Esophagus mucosa (tissue), 1 donor: ENCODE measurements at places on chromosomes 5 and 9. TPM values are rescaled to one million over a fixed set of nuclear protein-coding genes. Genes with fewer than 3 reads are reported as not detected.

GRCh38 chr5:157253547-157253946 is 12.4 kb upstream of the CYFIP2 start:
- ATAC-seq, result peak; percentile 83

DNA sequence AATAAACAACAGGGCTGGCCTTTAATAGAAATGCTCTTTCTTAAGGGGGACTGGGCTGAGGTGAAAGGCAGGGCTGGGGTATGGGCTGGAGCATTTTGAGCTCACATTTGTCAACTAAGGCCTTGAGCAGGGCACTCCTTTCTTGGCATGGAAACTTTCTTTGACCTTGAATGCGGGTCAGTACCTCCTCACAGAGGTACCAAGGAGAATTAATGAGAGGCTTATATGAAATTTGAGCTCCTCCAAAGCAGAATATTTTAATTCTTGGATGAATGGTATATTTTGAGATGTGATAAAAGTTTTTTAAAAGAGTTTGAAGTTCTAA is 3.1 kb downstream of the CYSTM1 start:
- ATAC-seq, result no peak

DNA sequence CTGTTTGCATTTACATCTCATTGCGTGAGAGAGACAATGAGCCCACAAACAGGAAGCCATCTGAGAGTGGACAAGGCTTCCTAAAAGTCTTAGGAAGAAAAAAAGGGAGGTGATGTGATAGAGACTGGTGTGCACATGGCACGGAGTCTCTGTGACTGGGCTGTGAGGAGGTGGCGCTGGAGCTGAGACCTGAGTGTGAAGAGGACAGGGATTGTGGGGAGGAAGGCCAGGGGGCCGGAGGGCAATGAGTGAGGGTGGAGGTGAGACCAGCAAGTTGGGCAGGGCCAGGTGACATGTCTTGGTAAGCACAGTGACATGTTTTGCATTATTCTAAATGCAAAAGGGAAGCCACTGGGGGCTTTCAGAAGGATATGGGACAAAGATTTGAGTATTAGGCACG is 45.0 kb downstream of the TSPAN17 start:
- peak; percentile 32 for ATAC-seq

DNA sequence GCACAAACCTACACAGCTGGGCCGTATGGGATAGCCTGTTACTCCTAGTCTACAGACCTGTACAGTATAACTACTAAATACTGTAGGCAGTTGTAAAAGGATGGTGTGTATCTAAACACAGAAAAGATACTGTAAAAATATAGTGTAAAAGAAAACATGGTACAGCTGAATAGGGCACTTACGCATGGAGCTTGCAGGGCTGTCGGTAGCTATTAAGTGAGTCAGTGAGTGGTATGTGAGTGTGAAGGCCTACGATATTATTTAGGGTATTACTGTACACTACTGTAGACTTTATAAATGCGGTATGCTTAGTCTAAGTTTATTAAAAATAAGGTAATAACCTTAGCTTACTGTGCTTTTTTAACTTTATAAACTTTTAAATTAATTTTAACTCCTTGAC is 1.2 kb downstream of the ZCCHC9 start:
- no peak for ATAC-seq

Gene CD72
- total RNA-seq, result 0.52 TPM

Gene CA9
- total RNA-seq, result 1.6 TPM

GRCh38 chr9:136456258-136456657 is 16.6 kb upstream of the INPP5E start:
- no peak for ATAC-seq

Gene OR1J2
- not detected for total RNA-seq

DNA sequence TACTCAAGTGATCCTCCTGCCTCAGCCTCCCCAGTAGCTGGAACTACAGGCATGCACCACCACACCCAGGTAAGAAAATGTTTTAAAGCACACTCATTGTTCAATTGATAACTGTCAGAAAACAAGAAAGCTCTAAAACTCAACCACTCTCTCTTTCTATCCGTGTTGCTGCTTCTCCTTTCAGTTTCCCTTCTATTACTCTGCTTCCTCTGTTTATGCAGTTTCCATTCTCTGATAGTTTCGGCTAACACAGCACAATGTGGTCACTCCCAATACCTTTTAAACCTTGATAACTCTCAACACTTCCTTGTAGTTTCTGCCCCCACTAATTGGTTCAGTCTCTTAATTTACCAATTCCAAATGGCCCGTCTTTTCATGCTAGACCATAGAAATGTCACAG is 59.2 kb upstream of the NR4A3 start:
- ATAC-seq, result no peak

Gene SLC6A3
- 0.16 TPM for total RNA-seq

DNA sequence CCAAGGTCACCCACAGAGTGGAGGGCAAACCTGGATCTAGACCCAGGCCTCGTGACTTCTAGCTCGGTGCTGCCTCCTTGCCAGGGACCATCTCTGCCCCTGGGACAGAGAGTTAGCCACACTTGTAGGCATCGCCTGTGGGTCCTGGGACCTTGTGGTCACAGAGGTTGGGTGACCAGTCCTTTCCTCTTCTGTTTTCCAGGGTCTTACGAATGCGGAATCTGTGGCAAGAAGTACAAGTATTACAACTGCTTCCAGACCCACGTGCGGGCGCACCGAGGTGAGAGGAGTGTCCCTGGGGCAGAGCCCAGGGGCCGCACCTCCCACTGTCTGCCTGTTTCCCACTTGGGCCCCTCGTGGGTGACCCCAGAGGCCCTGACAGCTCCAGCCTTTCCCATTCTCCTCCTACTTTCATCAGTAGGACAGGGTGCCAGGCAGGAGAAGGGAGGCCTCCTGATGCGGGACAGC is 76.3 kb downstream of the AMBP start:
- ATAC-seq, result no peak

GRCh38 chr9:7980041-7980440 is 180.5 kb upstream of the DMAC1 start:
- no peak for ATAC-seq

DNA sequence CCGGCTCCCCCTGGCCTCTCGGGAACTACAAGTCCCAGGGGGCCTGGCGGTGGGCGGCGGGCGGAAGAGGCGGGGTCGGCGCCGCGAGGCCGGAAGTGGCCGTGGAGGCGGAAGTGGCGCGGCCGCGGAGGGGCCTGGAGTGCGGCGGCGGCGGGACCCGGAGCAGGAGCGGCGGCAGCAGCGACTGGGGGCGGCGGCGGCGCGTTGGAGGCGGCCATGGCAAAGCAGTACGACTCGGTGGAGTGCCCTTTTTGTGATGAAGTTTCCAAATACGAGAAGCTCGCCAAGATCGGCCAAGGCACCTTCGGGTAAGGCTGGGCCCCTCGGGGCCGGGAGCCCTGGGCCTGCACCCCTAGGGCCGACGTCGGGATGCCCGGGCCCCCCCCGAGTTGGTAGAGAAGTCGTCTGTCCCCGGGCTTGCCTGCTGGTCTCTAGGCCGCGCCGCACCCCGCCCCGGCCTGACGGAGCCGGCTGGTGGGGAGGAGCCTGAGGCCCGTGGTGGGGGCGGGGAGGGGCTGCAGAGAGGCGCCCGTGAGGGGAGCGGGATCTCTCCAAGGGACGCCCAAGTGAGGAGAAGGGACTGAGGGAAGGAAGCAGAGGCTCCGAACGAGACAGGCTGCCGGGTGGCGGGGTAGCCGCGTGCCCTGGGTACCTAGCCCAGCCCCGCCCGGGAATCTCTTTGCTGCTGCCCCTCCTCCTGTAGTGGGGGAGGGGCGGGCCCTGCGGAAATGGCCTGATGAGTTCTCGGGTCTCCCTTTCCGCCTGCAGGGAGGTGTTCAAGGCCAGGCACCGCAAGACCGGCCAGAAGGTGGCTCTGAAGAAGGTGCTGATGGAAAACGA is at the start of gene CDK9:
CDK9 (plus strand) TSS at position 102 of the 840 bp plus-strand sequence; CDS start at position 217, 115 bp downstream.
- ATAC-seq, result peak; percentile 76

Gene IL3
- total RNA-seq, result not detected

- ATAC-seq, result no peak
Measured at GRCh38 chr9:6782345-6782744, 24.6 kb downstream of the KDM4C start.

GRCh38 chr9:127116088-127116726 is 6.2 kb downstream of the ANGPTL2 start:
- ATAC-seq, result no peak

Gene PCDHA11
- not detected for total RNA-seq

Gene ERBIN
- 41.6 TPM for total RNA-seq

- no peak for ATAC-seq
Measured at GRCh38 chr5:130995254-130995515, 169.9 kb downstream of the HINT1 start.

Gene TMEM215
- not detected for total RNA-seq

DNA sequence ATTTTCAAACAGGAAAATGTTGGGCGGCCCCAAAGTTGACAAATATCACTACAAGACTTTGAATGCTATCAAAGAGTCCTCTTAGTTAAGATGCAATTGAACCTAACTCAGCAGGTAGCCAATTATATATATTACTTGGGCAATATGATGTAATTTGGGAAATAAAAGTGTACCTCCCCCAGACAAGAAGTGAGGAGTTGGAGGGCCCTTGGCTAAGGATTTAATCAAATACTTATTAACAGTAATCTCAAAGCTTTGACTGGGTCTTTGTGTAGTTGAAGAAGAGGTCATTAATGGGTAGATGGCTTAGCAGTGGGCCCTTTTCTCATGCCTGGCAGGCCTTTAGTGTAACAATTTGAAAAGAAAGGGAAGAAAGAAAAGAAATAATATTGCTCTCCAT is 599.0 kb downstream of the CSNK1G3 start:
- no peak for ATAC-seq

Gene ARHGAP26
- total RNA-seq, result 7.1 TPM

- ATAC-seq, result no peak
Measured at GRCh38 chr5:81790336-81790735, 39.4 kb upstream of the SSBP2 start.

DNA sequence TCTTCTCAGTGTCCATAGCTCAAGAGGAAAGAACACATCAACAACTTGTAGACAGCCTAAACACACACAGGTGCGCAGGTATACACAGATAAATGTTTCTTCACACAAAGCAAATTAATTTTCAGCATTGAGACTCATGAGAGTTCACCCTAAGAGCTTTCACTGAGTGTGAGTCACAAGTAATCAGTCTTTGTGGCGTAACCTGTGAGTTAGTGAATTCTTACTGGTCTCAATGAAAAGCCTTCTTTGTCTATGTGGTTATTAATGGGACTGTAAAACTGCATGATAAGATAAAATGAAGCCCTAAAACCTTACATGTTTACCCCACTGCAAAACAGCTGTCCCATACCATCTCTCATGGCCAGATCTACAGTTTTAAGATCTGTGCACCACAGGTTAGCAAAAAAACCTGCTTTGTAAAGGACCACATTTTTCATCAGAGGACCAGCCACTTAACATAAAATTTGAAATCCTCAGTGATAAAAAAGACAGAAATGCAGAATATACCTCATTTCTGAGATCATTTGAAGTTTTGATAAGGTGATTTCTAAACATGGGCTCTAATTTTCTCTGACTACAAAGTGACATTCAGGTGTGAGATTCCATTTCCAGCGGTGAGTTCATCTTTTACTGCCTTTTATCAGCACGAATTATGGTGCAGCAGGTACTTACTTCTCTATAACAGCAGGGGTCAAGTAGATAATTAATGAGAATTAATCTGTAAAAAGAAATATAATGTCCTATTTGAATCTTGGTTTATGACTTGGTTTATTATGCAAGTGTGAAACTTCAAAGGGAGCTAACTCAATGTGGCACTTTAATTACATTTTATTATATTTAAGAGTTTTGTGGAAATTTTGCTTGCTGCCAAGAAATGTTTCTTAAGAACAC is 335.7 kb upstream of the PIK3R1 start:
- peak; percentile 76 for ATAC-seq

DNA sequence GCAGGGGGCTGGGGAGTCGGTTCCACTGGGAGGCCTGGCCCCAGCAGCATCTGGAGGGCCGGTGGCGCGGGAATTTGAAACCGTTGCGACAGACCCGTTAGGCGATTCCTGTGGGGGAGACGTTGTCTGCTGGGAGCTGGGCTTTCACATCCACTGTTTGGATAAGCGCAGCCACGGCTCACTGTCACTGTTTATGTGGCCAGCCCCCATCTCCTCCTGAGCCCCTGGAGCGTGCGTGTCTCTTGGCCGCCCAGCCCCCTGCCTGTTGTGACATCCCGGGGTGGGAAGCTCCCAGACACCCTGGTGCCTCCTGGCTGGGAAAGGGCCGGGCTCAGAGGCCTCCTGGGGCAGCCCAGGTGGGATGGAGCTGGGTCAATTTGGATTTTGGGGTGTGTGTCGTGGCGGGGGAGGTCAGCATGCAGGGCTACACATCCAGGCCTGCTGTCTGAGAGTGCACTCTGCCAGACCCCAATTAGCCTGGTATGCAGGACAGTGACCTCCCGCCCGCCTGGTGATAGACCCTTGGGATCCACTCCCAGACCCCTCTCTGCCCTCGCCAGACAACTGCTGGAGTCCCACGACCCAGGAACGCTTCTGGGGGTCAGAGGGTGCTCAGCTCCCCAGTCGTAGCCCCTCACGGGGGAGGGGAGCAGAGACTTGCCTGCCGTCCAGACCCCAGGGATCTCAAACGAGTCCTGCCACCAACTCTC is 62.0 kb upstream of the RNU6ATAC start:
- ATAC-seq, result no peak

DNA sequence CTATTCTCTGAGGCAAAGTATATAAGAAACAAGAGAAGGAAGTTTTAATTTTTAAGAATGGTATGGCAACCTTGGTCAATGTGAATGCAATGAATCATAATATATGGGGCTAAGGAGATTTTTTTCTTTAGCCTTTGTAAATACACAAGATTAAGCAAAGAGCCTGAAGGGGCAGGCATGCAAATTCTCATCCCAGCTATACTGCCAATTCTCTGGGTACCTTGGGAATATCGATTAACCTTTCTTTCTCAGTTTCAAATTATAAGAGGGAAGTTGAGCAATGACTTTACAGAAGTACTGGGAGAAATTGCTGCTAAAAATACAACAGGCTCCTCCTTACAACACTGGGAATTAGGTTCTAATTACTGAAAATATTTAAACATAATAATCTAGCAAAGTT is 97.5 kb downstream of the MRPS27 start:
- no peak for ATAC-seq

GRCh38 chr9:734831-735511 is 106.5 kb upstream of the DMRT1 start:
- no peak for ATAC-seq

DNA sequence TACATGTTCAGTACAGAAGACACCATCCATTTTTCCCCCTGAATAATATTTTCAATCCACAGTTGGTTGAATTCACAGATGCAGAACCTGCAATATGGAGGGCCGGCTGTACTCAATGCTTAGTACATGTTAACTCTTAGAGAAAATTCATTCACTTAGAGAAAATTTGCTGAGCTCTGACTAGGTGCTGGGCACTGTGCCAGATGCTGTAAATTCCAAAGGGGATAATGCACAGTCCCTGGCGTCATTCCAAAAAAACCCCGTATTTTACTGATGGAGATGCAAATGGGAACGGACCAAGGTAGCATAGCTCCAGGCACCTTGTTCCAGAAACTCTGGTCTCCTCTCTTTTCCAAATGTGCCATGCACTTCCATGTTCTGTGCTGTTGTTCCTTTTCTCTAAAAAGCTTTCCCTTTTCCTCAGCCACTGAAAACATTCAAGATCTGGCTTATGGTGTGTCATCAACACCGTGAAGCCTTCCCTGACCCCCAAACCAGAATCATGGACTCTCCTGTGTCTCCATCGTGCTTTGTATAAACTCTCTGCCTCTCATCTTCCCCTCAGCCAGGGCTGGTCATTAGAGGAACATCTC is 55.7 kb upstream of the COL15A1 start:
- no peak for ATAC-seq
